ENCODE measurements at places on chromosomes 3 and 15. TPM values are rescaled to one million over a fixed set of nuclear protein-coding genes. Genes with fewer than 3 reads are reported as not detected.

DHFR2 gene
- 4.6 TPM for polyA plus RNA-seq

HRG gene
- 0.03 TPM for polyA plus RNA-seq

GRCh38 chr3:71997066-71997653, 212.2 kb upstream of the PROK2 start:
- H3K4me3 ChIP-seq: no peak overlapping the region
- H3K27me3 ChIP-seq: peaks cover 3% of the 10 kb centered on the region
- no peaks in the 10 kb centered on the region for H3K4me1 ChIP-seq
- H3K36me3 ChIP-seq: no peaks in the 10 kb centered on the region
- DNase-seq: no peak

- no peaks in the 10 kb centered on the region for H3K4me1 ChIP-seq
- H3K4me3 ChIP-seq: no peak overlapping the region
- H3K36me3 ChIP-seq: peaks cover 2% of the 10 kb centered on the region
Measured at GRCh38 chr3:121515313-121515712, 30.5 kb downstream of the POLQ start.

DNA sequence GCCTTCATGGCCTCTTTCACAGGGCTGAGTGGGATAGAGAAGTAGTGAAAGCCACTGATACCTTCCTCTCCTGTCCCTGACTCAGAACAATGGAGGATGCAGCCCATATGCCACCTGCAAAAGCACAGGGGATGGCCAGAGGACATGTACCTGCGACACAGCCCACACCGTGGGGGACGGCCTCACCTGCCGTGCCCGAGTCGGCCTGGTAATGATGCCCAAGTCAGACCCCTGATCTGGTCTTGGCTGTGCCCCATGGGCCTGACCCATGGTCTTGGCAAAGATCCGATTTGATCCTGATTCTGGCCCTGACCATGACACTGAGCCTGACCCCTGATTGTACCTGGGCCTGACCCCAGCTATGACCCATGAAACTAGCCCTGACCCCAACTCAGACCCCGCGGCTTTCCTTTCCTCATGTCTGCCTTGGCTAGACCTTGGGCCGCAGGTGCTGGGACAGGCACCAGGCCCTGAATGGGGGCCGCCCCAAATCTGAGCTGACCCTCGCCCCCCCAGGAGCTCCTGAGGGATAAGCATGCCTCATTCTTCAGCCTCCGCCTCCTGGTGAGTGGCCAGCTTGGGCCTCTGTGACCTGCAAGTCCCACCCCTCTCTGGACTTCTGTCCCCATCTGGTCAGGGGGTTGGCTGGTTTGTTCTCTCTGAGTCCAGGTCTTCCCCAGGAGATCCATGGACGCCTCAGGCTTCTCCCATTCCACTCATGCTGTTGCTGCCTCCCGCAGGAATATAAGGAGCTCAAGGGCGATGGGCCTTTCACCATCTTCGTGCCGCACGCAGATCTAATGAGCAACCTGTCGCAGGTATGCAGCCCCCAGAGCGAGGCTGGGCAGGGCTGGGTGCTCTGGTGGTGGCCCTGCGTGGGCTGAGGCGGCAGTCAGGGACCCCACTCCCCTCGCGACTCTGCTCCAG, 15.6 kb downstream of the NT5DC2 start:
- H3K4me1 ChIP-seq: peaks cover 9% of the 10 kb centered on the region
- H3K27me3 ChIP-seq: no peaks in the 10 kb centered on the region
- peaks cover 4% of the 10 kb centered on the region for H3K36me3 ChIP-seq
- DNase-seq: no peak
- H3K4me3 ChIP-seq: no peak overlapping the region

- peak; percentile 86 for DNase-seq
- no peak overlapping the region for H3K4me3 ChIP-seq
- no peaks in the 10 kb centered on the region for H3K4me1 ChIP-seq
- no peaks in the 10 kb centered on the region for H3K27me3 ChIP-seq
- H3K36me3 ChIP-seq: no peaks in the 10 kb centered on the region
Measured at GRCh38 chr3:140296796-140297352, 361.9 kb downstream of the CLSTN2 start.
